ENCODE measurements at places on chromosomes 4 and X.

DNA sequence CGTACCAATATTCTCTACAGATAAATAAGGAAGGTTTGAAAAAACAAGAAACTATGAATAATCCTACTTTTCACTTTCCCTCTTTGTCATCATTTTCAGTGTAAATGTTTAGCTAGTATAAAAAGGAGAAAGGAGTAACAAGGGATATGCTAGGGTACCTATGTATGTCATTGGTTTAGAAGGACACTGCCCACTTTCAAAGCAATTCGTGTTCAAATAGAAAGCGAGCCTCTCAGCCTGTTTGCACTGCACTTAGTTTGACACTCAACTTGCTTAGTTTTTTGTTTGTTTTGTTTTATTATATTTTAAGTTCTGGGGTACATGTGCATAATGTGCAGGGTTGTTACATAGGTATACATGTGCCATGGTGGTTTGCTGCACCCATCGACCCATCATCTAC lies 21.6 kb upstream of the RXFP1 start:
- DNase-seq = no peak

DNA sequence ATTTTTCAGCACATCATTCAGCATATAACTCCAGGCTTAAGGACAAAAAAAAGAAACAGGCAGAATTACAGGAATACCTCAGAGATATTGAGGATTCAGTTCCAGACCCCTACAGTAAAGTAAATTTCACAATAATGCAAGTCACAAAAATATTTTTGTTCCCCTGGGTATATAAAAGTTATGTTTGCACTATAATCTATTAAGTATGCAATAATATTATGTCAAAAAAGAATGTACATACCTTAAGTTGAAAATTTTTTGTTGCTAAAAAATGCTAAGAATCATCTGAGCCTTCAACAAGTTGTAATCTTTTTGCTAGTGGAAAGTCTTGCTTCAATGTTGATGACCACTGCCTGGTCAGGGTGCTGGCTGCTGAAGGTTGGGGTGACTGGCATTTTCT lies 2532.5 kb downstream of the ARAP2 start:
- DNase-seq = no peak

- DNase-seq = peak; percentile 56
Observed at GRCh38 chr4:78953769-78954666, 14.8 kb upstream of the PAQR3 start.

DNA sequence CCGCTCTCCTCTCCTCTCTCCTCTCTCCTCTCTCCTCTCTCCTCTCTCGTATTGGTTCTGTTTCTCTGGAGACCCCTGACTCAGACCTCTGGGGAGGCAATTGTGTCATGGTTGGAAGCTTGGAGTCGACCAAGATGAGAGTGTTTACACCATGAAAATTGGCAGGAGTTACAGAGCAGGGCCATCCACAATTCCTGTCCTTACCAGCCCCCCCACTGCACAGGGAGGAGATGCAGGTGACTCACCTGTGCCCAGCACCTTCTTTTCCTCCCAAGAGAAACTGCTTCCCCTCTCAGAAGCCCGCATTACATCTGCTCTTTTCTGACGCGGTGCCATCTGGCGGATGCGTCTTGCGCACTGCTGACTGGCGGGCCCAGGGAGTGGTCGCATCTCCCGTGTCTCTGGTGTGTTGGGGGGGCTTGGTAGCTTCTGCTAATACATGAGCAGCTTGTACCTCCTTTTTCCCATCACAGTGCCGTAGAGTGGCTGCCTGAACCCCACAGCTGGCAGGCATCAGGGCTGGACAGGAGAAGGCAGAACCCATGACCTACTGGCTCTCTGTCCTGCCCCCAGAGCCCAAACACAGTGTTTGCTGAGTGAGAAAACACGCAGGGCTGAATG lies 31.4 kb upstream of the GPR78 start:
- DNase-seq = no peak

DNA sequence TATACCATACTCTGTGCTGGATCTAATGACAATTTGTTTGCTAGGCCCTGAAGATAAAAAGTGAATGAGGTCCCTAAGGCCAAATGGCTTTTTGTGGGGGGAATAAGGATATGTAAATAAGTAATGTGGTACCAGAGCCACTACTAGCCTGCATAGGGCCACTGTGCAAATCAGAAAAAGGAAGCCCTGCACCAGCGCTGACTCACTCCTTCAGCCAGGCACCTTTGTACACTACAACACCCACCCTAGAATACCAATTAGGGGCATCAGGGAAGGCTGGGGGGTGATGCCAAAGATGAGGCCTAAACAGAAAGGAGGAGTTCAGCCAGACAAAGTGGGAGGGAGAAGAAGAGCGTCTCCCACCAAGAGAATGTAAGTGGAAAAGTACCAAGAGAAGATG lies 122.2 kb downstream of the CAMK2D start:
- DNase-seq = no peak

DNA sequence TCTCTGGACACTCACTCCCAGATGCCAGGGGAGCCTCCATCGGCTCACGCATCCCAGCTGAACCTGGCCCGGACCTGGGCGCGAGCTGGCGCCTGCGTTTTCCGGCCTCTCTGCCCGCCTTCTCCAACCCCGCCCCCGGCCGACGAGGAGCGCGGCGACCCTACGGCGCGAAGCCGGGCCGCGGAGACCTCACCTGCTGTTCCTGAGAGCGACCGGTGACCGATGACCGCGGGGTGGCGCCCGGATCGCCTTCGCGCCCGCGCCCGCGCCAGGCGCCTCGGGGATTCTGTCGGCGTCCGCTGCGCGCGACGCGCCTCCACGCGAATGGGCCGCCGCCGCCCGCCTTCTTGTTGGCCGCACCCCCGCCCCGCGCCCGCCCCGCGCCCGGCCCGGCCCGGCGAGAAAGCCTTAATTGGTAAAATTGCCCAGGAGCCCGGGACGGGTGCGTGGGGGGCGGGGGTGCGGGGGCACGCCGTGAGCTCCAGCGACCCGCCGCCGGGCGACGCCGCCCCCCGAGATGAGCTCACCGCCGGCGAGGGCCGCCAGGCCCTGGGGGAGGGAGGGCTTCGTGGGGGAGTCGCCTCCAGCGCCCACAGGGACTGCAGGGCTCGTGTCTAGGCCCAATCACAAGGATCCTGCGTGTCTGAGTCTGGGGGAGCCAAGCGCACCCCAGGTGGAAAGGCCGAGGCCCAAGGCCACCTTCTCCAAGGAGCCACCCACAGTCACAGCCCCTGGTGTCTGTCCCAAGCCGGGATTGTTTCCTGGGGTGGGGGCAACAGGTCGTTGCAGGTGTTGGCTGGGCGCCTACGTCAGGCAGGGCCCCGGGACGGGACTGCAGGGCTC lies at the start of gene FLNA:
Gene FLNA, minus strand, starts transcription at position 322 of the 843 bp plus-strand sequence. CDS start 3,389 bp downstream, outside the sequence.
- DNase-seq = peak; percentile 56

DNA sequence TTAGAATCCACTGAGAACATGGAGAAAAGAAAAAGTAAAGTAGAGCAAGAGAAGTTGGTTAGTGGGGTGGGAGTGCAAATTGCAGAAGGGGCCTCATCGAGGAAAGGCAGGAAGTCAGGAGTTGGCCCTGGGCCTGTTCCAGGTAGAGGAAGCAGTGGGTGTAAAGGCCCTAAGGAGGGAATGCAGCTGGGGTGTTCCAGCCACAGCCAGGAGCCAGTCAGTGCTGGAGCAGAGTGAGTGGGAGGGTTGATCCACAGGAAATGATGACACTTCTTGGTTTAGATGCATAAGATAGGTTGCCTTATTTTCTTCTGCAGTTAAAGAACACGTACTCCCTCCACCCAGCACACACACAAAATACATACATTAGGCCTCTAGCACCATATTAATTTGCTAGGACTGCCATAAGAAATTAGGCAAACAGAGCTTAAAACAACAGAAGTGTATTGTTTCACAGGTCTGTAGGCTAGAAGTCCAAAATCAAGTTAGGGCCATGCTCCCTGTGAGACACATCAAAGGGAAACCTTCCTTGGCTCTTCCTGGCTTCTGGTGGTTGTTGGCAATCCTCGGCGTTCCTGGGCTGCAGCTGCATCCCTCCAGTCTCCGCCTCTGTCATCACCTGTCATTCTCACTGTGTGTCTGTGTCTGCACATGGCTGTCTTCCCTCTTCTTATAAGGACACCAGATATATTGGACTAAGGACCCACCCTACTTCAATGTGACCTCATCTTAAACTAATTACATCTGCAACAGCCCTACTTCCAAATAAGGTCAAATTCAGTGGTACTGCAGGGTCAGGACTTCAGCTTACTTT lies 205.9 kb downstream of the AASDH start:
- DNase-seq = no peak

DNA sequence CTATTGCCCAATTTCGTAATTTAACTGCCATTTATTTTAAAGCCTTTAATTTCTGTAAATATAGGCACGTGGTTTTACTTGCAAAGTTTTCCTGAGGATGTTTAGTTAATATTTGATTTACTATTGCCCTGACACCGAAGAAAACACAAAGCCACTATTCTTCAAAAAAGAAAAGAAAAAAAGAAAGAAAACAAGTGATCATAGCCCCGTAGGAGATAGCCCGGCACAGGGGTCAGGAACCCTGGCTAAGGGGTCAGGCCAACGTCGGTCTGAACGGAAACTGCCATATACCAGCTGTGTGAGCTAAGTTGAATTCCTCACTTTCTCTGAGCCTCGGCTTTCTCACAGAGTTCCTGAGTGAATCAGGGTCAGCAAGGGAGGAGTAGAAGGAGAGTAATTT lies 17.7 kb upstream of the LAMP2 start:
- DNase-seq = no peak

GRCh38 chr4:159778298-159778697 lies 675.4 kb downstream of the RAPGEF2 start:
- DNase-seq = no peak

GRCh38 chrX:9966775-9967408 lies at the start of gene CLDN34:
CLDN34 (plus strand) TSS chrX:9967358; CDS start chrX:9967358, 0 bp downstream.
- DNase-seq = no peak

DNA sequence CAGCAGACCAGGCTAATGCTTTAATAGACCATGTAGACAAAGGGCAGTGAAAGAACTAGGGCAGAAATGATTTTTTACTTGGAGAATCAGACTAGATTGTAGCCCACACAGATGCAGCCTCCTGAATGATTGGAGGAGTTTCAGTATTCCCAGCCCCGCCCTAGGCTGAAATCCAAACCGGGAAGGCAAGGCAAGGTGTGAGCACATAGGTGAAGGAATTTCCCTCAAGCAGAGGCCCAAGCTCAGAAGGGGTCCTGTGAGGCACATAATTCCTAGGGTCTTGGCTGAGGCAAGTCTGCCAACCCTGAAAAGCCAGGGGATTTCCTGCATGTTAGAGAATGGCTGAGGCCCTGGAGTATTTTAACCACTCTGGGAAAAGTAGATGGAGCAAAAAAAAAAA lies 56.4 kb upstream of the PAK3 start:
- peak; percentile 32 for DNase-seq

DNA sequence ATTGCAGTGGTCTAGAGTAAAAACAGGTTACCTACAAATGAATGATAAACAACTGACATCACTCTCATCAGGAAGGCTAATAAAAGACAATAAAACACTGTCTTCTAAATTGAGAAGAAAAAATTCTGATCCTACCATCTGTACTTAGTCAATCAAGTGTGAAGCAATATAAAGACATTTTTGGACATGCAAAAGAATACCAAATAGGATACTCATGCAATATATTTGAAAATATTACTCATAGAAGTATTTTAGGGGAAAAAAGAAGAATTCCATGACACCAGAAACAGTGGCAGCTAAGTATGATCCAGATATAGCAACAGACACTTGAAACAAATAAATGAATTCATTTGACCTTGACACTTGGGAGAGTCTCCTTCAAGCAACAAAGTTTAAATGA lies 63.8 kb upstream of the FAM120C start:
- no peak for DNase-seq
